Testis (tissue), 5 donors: ENCODE measurements at places on chromosomes 6 and 20. TPM values are rescaled to one million over a fixed set of nuclear protein-coding genes. Genes with fewer than 3 reads are reported as not detected.

DNA sequence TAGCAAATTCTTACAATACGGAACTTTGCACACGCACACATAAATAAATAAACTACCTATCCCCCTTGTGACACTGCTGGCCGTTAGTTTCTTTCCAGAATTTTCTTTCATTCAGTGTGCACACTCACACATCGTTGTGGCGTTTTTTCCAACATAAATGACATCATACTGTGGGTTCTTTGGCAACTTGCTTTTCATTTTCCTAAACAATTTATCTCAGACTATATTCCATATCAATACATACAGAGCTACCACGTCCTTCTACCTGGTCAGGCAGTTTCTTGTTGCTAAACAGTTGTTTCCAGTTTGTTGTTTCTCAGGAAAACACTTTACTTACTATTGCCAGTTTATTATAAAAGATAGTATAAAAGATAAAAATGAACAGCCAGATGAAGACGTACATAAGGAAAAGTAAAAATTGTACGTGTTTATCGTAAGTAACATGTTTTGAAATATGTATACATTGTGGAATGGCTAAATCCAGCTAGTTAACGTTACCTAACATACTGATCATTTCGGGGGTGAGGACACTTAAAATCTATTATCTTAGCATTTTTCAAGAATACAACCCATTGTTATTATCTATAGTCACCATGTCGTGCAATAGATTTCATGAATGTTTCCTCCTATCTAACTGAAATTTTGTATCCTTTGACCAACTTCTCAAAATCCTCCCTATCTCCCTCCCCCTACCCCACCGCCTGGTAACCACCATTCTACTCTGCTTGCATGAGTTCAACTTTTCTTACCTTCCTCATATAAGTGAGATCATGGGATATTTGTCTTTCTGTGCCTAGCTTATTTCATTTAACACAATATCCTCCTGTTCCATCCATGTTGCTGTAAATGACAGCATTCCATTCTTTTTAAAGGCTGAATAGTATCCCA, 1.2 kb upstream of the TP53RK start:
- peak overlapping the region; percentile 95 for H3K4me3 ChIP-seq
- no peaks in the 10 kb centered on the region for H3K36me3 ChIP-seq
- H3K27ac ChIP-seq, result peak overlapping the region; percentile 83

- no peaks in the 10 kb centered on the region for H3K27me3 ChIP-seq
- H3K4me1 ChIP-seq, result peaks cover 2% of the 10 kb centered on the region
- no peak overlapping the region for H3K4me3 ChIP-seq
- no peak for DNase-seq
- no peak overlapping the region for H3K27ac ChIP-seq
These were observed 14.7 kb upstream of the NOL4L start for GRCh38 chr20:32599783-32600340.

- no peaks in the 10 kb centered on the region for H3K27me3 ChIP-seq
- DNase-seq, result peak; percentile 66
- no peaks in the 10 kb centered on the region for H3K4me1 ChIP-seq
- no peaks in the 10 kb centered on the region for H3K36me3 ChIP-seq
- no peak overlapping the region for H3K4me3 ChIP-seq
These were observed 11.3 kb downstream of the SERPINB9 start for GRCh38 chr6:2891768-2892170.

DNA sequence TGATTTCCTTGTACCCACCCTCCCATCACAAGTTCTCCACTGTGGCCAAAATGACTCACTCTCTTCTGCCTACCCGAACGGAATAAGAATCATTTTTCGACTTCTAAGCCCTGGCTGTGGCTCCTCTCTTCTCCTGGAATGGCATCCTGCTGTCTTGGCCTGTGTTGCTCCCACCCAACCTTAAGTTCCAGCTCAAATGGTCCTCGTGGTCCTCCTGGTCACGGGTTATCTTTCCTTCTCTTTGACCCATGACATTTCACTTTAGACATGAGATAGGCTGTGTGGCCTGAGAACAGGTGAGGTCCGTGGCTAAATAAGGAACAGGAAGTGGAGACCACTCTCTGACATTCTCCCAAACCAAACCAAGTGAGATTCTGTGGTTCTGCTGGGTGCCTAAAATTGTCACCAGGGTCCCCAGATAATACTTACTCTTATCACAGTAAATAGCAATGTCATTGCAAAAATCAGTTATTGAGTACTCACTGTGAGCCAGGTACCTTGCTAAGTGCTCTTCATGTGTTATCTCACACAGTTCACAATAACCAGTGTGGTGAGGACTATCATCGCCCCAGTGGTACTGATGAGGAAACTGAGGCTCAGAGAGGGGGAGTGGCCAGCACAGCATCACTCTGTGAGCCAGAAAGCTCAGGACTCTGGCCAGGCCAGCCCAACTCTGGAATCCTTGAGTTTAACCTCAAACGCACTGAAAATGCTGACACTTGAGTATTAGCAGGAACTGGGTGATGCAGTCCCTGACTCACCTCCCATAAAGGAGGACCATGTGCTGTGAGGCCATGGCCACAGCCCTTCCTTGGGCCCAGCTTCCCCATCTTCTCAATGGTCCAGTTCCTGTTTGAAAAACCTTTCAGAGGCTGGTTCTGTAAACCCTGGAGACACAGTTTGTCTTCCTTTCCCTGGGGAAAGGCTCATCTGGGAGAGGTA, 74.8 kb upstream of the SIRPA start:
- H3K4me1 ChIP-seq, result no peaks in the 10 kb centered on the region
- no peaks in the 10 kb centered on the region for H3K36me3 ChIP-seq
- H3K27me3 ChIP-seq, result no peaks in the 10 kb centered on the region
- H3K27ac ChIP-seq, result no peak overlapping the region
- DNase-seq, result no peak

GRCh38 chr6:21772477-21772876, 178.9 kb downstream of the SOX4 start:
- no peaks in the 10 kb centered on the region for H3K27me3 ChIP-seq
- no peak overlapping the region for H3K4me3 ChIP-seq
- no peak for DNase-seq
- H3K27ac ChIP-seq, result no peak overlapping the region
- H3K36me3 ChIP-seq, result no peaks in the 10 kb centered on the region

- H3K4me1 ChIP-seq, result peaks cover 15% of the 10 kb centered on the region
- no peaks in the 10 kb centered on the region for H3K36me3 ChIP-seq
- H3K4me3 ChIP-seq, result peak overlapping the region; percentile 81
- no peaks in the 10 kb centered on the region for H3K27me3 ChIP-seq
- peak; percentile 56 for DNase-seq
- H3K27ac ChIP-seq, result peak overlapping the region; percentile 97
These were observed 577 bp downstream of the LSM14B start for GRCh38 chr20:62122654-62123449.

DNA sequence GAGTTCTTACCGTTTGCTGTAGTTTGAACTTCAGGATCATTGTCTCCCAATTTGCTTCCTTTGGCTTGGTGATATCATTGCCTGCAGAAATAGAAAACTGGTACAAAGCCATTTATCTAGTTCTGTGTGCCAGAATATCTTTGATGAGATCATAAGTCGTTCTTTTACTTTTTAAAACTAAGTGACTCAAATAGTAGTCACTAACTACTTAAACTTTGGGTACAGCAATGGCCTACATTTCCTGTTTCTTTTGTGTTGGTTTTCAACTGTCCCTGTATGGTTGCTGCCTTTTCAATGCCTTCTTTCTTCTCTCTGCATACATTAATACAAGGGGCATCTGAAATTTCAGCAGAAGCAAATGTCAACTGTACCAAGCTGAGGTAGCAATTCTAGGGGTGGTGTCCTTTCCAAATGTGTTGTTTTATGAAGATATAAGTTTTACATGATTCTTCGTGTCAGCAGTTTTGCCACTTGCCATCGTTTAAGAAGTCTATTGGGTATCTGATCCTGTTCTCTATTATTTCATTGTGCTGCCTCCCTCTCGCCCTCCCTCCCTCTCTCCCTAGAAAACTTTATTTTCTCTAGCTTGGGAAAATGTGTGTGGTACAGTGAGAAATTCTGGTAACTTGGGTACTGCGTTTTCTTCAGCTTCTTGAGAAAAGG, 238.5 kb downstream of the FARS2 start:
- no peaks in the 10 kb centered on the region for H3K27me3 ChIP-seq
- no peaks in the 10 kb centered on the region for H3K4me1 ChIP-seq
- no peak for DNase-seq

- H3K27me3 ChIP-seq, result no peaks in the 10 kb centered on the region
- H3K27ac ChIP-seq, result peak overlapping the region; percentile 100
- DNase-seq, result peak; percentile 73
These were observed 367 bp upstream of the PCIF1 start for GRCh38 chr20:45934046-45934585.

The FHL5 gene
- total RNA-seq, result 23.3 TPM

The EYS gene
- 2.6 TPM for total RNA-seq

The FAM229B gene
- total RNA-seq, result 202 TPM

The HDGFL1 gene
- total RNA-seq, result 92.2 TPM
